Cortex of kidney (tissue), 1 donor: ENCODE measurements at places on chromosomes 12 and 14.

- DNase-seq: no peak
Observed at GRCh38 chr12:2803635-2804392, 8.7 kb upstream of the ITFG2 start.

GRCh38 chr12:40142001-40142744 is 36.3 kb upstream of the SLC2A13 start:
- DNase-seq: no peak

- DNase-seq: no peak
Observed at GRCh38 chr14:102939820-102940561, 17.5 kb downstream of the AMN start.

DNA sequence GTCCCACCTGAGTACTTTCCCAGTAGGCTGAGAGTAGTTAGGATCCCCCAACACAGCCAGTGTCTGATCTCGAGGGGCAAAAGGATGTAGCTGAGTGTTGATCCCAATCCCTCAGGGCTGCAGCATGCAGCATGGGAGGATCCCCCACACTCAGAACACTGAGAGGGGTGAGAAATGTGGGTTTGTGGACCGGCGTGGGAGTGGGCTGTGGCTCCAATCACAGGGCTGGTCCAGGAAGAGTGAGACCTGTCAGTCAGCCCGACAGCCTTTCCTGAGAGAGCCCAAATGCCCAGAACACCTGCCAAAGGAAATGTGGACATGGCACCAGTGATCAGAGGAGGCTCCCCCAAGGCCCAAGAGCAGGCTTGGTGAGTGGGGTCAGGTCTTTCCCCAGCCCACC is 228.3 kb upstream of the MGAT4C start:
- DNase-seq: no peak

DNA sequence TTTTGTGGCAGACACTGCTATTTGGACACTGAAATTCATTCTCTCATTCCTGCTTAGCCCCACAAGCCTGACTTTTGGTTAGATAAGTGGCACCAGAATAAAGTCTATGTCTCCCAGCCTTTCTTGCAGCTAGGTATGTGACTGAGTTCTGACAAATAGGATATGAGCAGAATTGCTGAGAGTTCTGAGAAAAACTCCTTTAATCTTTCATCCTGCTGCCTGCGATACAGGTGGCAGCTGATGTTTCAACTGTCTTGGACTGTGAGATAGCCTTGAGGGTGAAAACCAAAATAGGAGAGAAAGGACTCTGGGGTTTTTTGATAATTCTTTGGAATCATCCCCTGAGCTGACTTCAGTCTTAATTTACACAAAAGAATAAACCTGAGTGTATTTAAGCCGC is 55.8 kb downstream of the MBIP start:
- DNase-seq: no peak

GRCh38 chr12:80419644-80420043 is 24.4 kb upstream of the PTPRQ start:
- no peak for DNase-seq

DNA sequence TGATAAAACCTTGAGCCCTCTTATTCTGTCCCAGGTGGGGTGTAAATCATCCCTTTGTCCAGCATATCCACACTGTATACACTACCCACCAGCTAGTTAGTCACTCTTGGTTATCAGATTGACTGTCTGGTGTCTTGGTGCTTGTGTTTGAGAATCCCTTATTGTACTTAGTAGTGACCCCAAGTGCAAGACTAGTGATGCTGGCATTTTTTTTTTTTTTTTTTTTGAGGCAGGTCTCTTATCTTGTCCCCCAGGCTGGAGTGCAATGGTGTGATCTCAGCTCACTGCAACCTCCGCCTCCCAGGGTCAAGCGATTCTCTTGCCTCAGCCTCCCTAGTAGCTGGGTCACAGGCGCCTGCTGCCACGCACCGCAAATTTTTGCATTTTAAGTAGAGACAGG is 5.8 kb downstream of the VRK1 start:
- no peak for DNase-seq

- no peak for DNase-seq
Observed at GRCh38 chr12:97397008-97397407, 65.6 kb upstream of the RMST start.

DNA sequence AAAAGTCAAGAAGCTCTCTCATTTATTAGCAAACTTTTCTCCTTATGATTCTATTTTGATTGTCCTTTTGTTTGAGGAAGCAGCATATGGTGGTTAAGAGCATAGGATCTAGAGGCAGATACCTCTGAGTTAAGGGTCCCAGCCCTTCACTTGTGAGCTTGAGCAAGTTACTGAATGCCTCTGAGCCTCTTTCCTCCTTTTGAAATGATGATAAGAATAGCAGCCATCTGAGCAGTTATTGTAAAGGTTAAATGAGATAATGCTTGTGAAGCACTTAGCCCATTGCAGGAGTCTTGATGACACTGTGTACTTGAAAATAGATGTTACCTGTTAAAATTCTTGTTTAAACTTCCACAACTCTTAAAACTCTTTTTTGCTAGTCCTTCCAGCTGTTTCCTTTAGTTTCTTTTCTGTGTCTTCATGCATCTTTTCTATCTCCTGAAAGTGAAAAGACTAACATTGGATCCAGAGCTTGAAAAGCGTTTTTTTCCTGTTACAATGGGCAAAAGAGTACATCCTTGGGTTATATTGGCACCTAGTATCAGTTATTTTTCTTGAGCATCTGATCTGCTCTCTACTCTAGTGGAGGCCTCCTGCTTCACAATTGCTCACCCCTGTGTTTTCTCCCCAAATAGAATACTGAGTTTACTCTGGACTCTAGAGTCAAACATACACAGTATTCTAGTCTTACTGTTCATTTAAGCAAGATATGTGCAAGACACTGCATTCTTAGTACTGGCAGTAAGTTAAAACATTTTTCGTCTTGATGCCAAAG is 3.1 kb downstream of the HIF1A start:
- no peak for DNase-seq

DNA sequence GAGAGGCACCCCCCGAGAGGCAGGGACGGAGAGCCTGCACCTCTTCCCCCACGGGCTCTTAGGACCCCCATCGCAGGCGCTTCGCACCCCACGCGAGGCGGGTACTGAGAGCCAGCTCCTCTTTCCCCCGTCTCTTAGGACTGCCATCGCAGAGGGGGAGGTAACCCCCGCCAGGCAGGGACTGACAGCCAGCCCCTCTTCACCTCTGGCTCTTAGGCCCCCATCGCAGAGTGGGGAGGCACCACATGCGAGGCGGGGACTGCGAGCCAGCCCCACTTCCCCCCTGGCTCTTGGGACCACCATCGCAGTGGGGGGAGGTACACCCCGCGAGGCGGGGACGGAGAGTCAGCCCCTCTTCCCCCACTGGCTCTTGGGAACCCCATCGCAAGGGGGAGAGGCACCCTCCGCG is 46.1 kb downstream of the DDX11 start:
- DNase-seq: no peak

- no peak for DNase-seq
Observed at GRCh38 chr12:6363330-6364043, 11.9 kb downstream of the SCNN1A start.

GRCh38 chr12:80551897-80552296 is 107.9 kb downstream of the PTPRQ start:
- no peak for DNase-seq

DNA sequence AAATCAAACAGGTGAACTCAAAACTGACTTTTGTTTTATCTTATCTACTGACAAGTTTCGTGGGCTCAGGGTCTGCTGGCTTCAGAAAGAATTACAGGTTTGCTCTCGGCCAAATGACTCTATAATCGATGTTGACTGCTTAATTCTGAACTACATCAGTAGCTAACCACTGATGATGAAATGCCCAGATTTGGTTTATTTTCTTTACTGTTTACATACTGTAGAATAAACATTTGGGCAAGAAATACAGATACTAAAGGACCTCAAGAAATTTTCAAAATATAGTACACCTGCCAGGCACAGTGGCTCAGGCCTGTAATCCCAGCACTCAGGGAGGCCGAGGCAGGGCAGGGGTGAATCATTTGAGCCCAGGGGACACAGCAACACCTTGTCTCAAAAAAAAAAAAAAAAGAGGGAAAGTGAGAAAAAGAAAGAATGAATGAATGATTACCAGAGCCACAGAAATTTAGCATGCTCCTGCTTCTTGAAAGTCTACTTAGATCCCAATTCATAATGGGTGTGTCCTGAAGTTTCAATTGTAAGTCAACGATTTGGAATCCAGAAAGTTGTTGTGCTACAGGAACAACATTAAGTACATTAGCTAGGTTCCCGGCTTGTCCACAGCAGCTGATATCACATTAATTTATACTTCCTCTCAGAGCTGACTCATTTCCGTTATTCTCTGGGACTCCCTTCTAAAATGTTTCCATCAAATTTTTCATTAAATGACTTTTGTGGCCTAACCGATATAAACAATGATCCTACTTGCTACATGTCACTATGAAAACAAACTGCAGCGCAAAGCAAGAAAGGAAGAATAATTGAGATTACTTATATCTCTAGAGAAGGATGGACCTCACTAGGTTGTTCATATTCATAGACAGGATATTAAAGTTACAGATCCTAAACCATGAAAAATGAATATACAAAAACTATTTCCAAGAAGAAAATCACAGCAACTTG is 134.3 kb downstream of the MED13L start:
- no peak for DNase-seq

GRCh38 chr12:20142956-20143355 is 225.4 kb upstream of the PDE3A start:
- no peak for DNase-seq

GRCh38 chr14:30648471-30648870 is 26.4 kb downstream of the SCFD1 start:
- DNase-seq: no peak

GRCh38 chr12:82923935-82924334 is 237.2 kb downstream of the TMTC2 start:
- no peak for DNase-seq

- no peak for DNase-seq
Observed at GRCh38 chr12:112905451-112906089, 1.2 kb upstream of the OAS1 start.

- no peak for DNase-seq
Observed at GRCh38 chr12:7994731-7995205, 37.7 kb upstream of the FOXJ2 start.

DNA sequence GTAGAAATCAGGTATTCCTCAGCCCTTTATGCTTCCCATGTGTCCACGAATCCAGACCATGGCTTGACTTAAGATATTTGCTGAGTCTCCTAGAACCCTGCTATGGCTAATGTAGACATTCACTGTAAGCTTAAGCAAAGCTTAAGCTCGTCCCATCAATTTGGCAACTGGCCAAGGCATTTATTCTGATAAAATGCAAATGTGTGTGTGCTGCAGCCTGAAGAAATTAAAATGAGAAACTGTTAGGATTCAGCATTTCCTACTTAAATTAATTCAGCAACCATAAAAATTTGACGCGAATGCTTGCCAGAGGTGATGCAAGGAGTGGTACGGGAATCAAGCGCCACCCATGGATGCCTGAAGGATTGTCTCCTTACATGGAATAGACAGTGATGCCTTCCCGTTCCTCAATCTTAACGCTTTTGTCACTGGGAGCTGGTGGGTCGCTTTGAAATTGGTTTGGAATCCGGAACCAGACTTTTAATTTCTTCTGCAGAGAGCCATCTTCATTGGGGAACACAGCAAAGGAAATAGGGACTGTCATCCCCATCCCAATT is 13.2 kb downstream of the HEBP1 start:
- DNase-seq: no peak

DNA sequence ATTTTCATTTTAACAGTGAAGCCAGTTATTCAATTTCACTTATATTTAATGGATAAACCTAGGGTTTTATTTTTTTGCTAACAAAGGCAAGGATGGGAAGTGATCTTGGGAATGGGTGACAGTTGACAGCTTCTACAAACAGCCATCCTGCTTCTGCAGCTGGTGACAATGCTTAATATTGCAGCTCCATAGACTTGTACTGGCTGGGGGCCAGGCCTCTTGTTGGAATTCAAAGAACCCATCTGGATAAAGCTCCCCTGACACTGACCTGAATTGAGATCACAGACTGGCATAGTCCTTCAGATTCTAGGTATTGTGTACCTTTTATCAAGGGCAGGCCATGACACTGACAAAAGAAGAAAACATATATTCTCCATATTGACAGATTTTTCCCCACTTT is 664.6 kb upstream of the FOXG1 start:
- DNase-seq: no peak
